ENCODE measurements at places on chromosomes 3 and 15.

DNA sequence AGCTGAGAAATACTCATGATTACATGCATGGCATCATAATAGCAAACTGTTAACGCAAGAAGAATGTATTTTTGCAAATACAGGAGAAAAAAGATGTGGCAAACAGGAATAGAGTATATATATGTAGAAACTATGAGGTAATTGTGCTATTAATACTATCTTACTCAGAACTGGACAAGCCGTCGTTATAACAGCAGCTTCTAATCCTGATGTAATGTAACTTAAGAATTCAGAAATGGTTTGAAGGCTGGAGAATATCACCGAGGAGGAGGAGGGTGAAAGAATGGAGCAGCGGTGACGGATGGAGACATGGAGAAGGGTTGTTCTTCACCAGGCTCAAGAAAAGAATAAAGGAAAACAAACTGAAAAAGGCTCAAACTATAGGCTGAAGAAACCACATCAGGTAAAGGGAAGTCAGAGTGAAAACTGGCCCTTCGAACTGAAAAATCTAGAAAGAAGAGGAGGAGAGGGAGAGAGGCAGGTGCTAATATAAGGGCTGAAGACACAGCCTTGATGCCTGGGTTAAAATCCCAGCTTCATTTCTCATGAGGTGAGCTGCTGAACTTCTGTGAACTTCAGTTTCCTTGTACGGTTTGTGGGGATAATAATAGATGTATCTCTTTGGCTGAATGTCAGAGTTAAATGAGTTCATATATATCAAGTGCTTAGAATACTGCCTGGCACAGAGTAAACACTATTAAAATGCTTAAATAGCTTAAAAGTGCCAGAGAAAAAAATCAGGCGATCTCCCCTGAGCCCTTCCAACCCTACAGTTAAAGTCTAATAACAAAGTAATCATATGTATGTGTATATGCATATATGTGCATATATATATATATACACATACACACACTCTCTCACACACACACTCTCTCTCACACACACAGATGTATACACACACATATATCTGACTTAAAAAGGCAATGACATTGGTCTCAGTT, 43.9 kb downstream of the GOLIM4 start:
- no peak for DNase-seq

DNA sequence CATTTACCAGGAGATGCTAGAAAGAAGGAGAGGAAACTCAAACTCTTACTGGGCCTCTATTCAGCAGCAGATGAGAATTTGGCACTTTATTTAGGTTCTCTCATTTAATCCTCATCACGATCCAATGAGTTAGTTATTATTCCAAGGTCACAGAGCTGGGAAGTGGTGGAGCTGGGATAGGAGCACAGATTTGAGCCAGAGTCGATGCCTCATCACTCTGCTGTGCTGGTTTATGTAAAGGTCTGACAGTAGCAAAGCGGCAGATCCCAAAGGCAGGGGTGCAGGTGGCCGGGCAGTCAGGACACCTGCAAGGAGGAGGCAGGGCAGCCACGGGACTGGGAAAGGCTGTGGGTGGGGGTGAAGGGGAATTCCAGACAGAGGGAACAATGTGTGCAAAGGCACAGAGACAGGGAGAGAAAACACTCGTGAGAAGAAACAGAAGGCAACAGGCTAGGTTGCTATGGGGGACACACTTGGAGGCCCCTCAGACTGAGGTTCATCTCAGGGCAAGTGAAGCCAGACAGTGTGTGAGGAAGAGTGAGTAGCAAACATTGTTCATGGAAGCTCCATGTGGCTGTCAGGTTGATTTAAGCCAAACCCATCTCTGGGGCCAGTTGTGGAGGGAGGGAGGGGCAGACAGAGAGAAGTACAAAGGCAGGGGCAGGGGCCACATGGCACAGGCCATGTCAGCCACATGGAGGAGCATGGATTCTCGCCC, 26.8 kb downstream of the RAB6B start:
- no peak for DNase-seq

GRCh38 chr3:127139601-127140500, 53.1 kb upstream of the PRR23E start:
- DNase-seq, result no peak

- no peak for DNase-seq
These were observed 342.5 kb downstream of the SHQ1 start for GRCh38 chr3:72505539-72506405.

DNA sequence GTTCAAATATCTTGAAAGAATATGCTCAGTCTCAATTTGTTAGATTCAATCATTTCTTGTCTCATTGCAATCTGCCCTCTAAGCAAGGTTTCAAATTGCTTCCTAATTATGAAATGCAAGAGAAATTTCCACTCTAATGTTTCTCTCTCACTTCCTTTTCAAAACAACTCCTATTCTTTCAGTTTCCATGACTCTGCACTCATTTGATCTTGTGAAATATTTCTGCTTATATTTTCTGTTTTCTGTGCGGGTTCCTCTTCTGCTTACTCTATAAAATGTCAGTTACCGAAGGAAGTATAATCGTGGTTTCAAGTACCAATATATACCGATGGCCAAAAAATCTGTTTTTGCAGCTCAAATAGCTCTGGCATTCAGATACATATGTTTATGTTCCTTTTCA, 521.9 kb upstream of the NAALADL2 start:
- DNase-seq, result no peak

DNA sequence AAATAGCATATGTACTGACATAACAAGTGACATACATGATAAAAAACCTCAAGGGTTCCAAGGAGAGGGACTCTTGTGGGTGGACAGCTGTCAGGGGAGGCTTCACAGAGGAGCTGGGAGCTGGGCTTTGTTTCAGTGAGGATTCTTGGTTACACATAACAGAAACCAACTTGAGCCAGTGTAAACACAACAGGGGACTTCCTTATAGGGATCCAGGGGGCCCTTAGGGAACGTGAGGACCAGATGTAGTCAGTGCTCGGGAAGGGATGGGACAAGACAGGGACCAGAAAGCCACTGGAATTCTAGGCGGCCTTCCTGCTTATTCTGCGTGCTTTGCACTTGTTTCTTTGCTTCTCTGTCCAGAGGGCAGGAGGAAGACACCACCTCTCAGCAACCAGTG, 34.9 kb downstream of the SNAPC5 start:
- no peak for DNase-seq

DNA sequence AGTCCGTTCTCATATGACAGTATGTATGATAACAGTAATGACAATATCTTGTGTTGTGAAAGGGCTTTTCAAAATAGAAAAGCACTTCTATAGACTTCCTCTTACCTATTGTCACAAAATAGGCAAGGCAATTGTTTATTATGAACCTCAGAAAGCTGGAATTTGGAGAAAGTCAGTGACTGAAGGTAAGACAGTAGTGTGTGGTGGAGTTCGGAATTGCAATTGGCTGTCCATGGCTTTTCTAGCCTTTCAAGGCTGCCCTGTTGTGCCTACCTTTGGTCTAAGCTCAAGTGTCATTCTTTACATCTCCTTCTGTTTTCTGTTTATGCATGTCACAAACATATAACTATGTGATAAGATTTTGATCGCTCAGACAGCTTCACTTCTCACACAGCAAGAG, 219.3 kb upstream of the NR2E3 start:
- DNase-seq, result no peak

DNA sequence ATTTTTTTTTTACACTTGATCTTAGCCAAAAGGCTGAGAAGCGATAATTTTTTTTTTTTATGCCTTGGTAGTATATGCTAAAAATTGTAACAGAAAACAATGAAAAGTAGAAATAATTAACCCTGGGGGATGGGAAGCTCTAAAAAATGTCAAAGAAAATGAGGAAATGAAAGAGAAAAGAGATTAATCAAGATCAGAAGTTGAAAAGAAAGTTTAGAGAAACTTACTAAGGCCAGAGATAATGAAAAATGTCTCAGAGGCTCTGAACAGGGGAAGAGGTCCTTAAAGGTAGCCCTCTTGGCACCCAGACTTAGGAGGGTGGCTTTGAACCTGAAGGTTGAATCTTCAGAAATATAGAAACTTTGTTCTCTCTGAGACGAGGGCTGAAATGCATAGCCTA, 58.6 kb upstream of the ZBED2 start:
- no peak for DNase-seq

- no peak for DNase-seq
These were observed 363.7 kb upstream of the RGMA start for GRCh38 chr15:93452537-93453211.

GRCh38 chr3:122082357-122082756, 27.2 kb downstream of the CD86 start:
- DNase-seq, result no peak

DNA sequence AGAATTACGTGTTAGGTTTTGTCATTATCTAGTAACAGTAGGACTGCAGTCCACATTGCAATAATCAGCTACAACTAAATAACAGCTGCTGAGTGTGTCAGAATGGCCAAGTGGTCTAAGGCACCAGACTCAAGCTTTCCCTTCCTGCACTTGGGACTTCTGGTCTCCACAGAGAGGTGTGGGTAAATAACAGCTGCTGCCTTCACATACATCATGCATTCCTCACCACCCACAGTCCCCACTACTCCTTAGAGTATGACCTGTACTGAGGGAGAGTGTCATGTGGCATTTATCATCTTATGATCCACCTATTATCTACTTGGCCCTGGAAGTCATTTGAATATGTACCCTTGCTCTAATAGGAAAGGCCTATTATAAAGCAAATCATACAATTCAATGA, 22.2 kb upstream of the ZMAT3 start:
- DNase-seq, result no peak

GRCh38 chr15:94456226-94456625, 224.9 kb downstream of the MCTP2 start:
- DNase-seq, result no peak

DNA sequence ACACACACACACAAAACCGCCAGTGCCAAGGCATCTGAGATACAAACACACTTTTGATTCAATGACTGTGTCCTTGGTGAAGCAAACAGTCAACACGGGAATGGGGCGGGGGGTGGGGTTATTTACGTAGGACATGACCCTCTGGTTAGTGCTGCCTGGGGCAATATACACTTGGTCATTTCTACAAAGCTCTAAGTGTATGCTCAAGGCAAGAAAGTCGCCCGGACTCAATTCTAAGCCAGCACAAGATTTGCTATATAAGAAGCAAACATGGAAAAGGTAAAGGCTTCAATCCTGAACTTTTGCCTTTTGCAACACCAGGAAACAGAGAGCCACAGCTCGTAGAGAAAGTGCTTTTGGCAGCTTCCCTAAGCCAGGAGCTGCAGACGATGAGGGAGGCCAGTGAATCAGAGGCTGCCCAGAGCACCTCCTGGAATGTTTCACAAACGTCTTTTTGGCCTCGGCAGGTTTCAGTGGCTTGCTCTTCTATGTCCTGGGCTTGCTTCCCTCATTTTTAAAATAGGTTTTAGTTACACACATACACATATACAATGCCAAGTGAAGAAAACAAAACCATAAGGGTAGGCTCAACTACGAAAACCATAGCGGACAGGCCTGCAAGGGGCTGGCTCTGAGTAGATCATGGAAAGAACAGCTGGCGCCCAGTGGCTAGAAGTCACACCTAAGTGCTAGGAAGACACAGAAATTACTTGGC, 73.6 kb downstream of the TM4SF4 start:
- DNase-seq, result no peak

- DNase-seq, result no peak
These were observed 230.3 kb downstream of the MAGI1 start for GRCh38 chr3:65808407-65808806.

DNA sequence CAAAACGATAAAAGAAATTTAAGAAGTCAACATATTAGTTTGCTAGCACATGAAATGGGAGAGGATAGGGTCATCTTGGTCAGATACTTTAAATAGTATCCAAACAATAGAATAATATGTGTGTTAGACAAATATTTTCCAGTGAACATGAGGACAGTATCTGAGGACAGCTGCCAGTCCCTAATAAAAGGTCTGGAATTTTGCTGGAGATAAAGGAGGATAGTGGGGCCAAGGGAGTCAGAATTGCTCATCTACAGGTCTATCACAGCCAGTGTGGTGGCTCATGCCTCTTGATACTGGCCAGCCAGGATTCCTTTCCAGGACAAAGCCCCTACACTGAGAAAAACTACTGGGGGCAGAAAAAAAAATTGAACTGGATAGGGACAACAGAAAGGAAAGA, 74.0 kb downstream of the HERC1 start:
- no peak for DNase-seq

GRCh38 chr3:172146349-172146748, 107.0 kb downstream of the FNDC3B start:
- DNase-seq, result no peak

DNA sequence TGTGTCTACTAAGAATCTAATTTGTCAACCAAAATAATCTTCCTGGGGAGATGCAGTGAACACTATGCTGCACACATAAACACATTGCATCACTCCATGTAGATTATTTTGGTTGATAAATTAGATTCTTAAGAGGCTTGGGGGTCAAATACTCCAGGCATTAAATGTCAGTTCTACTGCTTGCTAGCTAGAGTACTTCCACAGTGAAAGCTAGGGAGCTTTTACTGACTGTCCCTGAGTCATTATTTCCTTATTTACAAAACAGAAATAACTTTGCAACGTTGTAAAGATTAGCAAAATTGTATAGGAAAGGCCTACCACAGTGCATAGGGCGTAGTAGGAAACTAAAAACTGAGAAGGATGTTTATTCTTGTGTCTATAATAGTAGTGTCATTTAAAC, 12.9 kb upstream of the TMC3 start:
- no peak for DNase-seq

- no peak for DNase-seq
These were observed 57.7 kb downstream of the GASK1A start for GRCh38 chr3:43036621-43037423.

GRCh38 chr15:25437777-25438600, 835 bp downstream of the UBE3A start:
- no peak for DNase-seq

GRCh38 chr3:45480218-45480617, 91.8 kb downstream of the LARS2 start:
- no peak for DNase-seq

DNA sequence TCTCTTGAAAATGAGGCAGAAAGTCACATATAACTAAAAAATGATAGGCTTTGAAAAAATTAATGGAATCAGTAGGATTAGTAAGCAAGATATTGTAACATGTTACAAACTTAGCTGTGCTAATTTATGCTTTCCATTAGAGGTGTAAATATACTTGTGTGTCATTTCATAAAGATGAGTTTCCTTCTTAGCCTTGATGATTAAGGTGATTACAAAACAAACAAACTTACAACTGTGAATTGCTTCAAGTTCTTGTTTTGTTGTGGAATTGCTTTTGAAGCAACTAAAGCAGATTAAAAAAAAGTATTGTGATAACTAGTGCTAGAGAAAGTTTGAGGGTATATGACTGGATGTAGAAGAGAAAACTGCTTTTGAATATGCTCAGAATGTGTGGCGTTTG, 87.9 kb downstream of the DIPK2A start:
- no peak for DNase-seq

GRCh38 chr3:60199306-60199705, 1051.9 kb downstream of the FHIT start:
- DNase-seq, result no peak
